ENCODE measurements at places on chromosomes 4 and X.

DNA sequence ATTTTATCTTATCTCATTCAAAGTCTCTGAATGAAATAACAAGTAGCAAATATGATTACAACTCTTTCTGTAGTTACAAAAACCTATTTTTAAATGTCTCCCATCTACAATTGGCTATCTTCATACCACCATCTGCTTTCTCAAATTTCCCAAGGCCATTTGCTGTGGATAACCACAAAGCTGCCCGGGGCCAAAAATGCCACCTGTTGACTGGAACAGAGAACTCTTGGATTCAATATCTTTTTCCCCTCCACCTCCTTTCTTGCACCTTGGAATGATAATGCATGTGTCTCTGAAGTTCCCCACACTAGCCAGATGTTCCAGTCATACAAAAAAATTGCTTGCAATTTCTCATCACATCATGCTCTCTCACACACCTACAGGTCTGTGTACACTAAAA is 93.3 kb upstream of the SCML1 start:
- no peak for DNase-seq

GRCh38 chr4:118680808-118681207 is 4.4 kb upstream of the METTL14 start:
- no peak for DNase-seq

DNA sequence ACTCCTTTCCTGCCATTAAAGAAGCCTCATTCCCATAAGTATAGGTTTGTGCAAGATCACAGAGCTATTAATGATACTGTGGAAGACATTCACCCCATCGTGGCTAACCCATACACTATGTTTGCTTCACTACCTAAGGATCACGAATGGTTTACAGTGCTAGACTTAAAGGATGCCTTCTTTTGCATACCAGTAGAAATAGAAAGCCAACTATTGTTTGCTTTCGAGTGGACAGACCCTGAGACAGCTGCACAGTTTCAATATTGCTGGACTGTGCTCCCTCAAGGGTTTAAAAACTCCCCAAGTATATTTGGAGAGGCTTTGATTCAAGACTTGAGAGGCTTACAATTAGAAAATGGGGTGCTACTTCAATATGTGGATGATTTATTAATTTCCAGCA is 16.0 kb upstream of the PAPSS1 start:
- DNase-seq: no peak

- no peak for DNase-seq
Observed at GRCh38 chr4:6768539-6768905, 14.0 kb upstream of the KIAA0232 start.
